ENCODE measurements at places on chromosomes 11 and 22. TPM values are rescaled to one million over a fixed set of nuclear protein-coding genes. Genes with fewer than 3 reads are reported as not detected.

The ANGPTL5 gene
- not detected for total RNA-seq

GRCh38 chr11:30000986-30001750 lies 15.7 kb downstream of the KCNA4 start:
- no peak for DNase-seq

The SGSM1 gene
- 1.0 TPM for total RNA-seq

GRCh38 chr11:78698612-78699011 lies 123.9 kb upstream of the NARS2 start:
- DNase-seq, result no peak

DNA sequence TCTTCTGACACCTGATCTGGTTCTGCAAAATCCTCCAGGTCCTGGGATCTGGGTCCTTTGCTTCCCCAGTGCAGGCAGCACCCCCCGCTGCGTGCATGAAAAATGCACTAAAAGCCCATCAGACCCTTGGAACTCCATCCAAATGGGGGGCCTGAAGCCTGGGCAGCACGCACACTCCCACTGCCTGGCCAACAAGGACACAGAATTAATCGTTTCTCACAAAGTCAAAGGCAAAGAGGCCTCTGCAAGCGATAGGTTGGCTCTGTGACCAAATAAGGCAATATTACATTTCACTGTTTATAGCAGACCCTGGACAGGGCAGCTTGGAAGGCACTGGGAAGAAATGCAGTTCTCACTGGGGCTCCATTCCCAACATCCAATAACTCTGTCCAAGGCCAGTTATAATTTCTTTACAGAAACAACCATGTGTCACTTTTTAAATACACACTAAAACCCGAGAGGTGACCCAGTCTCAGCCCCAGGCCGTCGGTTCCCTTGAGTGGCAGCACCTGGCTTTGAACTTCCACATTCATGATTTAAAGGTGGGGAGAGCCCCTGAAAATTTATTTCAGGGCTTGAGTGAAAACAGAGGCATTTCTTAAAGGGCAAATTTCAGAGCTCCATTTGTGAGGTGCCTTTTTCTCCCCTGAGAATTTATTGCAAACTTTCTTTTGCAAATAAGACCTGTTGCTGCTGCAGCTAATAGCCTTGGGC lies 114.4 kb upstream of the ANO1 start:
- no peak for DNase-seq

The KCNJ1 gene
- total RNA-seq, result not detected

GRCh38 chr11:19474954-19475721 lies 234.4 kb upstream of the E2F8 start:
- DNase-seq, result no peak

The MYOD1 gene
- total RNA-seq, result not detected

DNA sequence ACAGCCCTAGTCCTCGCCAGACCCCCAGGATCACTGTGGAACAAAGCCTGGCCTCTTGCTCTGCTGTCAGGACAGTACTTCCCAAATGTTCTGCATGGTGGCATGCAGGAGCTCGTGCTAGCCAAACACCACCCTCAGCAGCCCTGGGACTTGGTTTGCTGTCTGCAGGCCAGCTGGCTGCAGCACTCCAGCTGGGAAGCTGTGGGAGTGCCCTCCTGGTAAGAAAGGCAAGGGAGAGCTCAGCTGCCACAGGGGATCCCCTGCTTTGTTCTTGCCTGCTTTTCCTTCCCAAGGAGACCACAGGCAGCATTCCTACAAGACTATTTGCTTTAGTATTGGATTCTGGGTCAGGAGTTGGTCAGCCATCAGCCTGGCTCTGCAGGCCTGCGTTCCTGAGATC lies 27.9 kb downstream of the TCIRG1 start:
- no peak for DNase-seq

- no peak for DNase-seq
These were observed at the start of gene OPCML for GRCh38 chr11:133531971-133532651. TSS of gene OPCML (minus strand) at chr11:133532501.

- DNase-seq, result no peak
These were observed 103.3 kb upstream of the ANO5 start for GRCh38 chr11:22089609-22090008.

The ADM2 gene
- total RNA-seq, result 2.6 TPM

- DNase-seq, result no peak
These were observed 209.8 kb upstream of the MTNR1B start for GRCh38 chr11:92759571-92760214.

DNA sequence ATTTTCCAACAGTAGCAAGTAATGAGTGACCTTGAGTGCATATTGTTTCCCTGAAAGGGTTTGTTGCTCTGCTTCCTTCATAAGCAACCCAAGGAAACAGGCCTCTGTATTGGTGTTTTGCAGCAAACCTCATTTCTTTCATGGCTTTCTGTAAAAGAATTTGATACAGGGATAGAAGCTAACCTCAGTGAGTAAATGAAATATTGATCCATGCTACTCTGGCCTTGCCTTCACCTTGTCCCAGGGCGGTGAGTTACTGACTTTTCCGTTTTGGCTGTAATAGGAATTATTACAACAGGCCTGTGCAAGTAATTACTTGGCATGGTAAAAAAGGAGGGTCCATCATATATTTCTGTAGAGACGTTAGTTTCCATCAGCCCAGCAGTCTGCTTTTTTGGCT lies 130.9 kb upstream of the MPPED2 start:
- no peak for DNase-seq

DNA sequence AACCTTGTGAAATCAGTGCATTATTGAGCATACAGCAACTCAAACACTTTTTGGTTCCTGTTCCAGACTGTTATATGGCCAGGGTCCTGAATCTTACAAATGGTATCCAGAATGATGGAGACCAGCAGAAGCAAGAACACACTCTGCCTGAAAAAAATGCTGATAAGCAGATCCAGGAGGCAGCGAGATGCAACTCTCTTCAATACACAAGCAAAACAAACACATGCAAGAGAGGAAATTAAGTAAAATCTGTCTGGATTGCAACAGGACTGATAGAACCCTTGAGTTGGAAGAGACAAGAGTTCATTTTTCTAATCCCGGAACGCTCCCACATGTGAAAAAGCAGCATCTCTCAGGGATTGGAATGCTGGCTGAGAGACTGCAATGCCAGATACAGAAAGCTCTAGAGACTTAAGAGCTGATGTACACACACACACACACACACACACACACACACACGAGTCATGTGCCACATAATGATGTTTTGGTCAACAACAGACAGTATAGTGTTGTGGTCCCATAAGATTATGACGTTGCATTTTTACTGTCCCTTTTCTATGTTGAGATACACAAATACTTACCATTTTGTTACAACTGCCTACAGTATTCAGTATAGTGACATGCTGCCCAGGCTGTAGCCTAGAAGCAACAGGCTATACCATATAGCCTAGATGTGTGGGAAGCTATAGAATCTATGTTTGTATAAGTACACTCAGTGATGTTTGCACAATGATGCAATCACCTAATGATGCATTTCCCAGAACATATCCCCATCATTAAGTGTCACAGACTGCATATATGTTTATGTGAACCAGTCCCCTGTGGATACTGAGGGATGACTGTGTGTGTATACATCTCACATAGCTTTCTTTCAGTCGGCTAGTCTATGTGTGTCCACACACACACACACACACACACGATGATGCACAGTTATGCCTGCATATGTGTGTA lies 406.6 kb downstream of the LARGE1 start:
- DNase-seq, result no peak

DNA sequence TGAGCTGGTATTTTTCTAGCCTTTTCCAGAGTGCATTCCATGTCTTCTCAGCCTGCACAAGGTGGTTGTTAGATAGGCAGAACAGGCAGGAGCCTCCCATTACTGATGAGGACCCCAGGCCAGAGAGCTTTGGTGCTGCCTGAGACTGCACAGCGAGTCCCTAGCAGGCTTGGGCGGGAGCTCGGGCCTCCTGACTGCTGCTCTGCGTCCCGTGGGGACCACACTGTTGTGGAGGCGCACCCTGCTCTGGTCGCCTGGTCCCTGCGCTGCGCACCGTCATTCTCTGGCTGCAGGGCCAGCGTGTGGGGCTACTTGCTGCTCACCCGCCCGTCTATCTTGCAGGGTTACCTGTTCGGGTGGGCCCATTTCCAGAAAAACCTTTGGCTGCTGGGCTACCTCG lies 8.5 kb downstream of the TPCN2 start:
- DNase-seq, result no peak

DNA sequence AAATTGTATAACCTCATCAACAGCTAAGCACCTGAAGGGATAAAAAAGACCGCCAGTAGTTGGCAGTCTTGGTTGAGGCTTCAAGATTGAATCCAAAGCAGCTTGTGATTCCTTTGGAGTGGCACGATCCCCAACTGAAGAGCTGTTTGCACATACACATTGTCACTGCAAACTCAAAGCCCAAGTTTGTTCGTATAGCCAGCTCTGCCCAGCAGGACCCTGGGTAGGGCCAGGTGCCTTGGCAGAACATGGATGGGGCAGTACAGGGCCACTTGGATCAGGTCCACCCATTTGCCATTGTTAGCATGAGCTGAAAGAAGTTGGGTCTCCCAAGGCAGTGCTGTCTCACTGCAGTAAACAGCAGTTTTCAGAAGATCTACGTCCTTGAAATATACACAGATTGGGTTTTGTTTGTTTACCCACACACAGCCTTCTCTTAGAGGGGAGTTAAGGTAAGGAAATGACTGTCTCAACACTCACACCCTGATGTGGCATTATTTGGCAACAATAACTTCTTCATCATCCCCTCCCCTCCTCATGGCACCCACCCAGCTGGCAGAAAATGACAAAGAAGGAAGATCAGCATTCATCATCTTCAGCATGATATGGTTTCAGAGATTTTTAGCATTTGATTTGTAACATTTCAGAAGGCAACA lies 132.9 kb downstream of the COMMD9 start:
- DNase-seq, result no peak

GRCh38 chr22:45240810-45241631 lies at the start of gene KIAA0930:
TSS of gene KIAA0930 (minus strand) at chr22:45240894. CDS start at chr22:45240703, 191 bp downstream.
- peak; percentile 96 for DNase-seq

- no peak for DNase-seq
These were observed 39.6 kb downstream of the TSPAN18 start for GRCh38 chr11:44766112-44766971.

DNA sequence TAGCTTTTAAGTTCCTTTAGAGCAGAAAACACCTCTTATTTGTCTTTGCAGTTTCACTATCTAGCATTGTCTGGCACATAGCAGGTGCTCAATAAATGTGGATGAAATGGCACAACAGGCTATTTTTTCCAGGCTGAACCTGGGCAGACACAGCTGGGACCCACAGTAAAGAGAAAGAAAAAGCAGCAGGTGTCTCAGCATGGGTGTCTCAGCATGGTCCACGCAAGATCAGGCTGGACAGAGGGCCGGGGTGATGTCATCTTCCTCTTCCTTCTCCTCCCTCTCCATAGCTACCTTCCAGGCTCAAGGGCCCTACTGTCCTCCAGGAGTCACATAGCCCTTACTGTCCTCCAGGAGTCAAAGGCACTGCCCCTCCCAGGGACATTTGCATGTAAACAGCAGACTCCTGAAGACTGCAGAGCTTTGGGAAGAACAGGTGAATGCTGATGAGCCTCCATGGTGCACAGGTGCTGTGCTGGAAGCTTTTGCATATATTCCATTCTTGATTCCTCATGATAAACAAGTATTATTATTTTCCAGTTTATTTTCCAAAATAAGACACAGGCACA lies 65.2 kb downstream of the DSCAML1 start:
- peak; percentile 16 for DNase-seq

DNA sequence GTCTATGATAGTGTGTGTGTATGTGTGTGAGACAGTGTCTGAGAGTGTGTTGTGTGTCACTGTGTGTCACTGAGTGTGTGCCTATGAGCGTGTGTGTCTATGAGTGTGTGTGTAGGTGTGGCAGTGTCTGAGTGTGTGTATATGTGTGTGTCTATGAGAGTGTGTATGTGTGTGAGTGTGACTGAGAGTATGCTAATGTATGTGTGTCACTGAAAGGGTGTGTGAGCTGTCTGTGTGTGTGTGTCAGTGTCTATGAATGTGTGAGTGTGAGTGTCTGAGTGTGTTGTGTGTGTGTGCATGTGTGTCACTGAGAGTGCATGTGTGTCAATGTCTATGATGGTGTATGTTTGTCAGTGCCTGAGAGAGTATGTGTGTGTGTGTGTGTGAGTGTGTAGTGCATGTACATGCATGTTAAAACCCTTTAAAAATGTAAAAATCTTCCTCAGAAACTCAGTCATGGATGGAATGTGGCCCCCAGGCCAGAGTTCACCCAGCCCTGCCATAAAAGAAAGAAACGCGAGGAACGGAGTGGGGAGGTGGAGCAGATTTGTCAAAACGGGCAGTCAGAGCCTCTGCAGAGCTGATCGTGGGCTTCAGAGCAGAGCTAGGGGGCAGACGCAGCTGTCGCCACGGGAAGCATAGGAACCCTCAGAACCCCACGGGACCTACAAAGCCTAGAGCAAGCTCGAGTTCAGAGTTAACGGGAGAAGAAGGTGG lies 218.8 kb downstream of the CTTN start:
- DNase-seq, result no peak

- no peak for DNase-seq
These were observed 7.7 kb downstream of the TNNT3 start for GRCh38 chr11:1927026-1927847.

The TRIM48 gene
- not detected for total RNA-seq

Measured in spleen (tissue), 13 donors.